Thyroid gland (tissue), 4 donors: ENCODE measurements at places on chromosomes 11 and 22. TPM values are rescaled to one million over a fixed set of nuclear protein-coding genes. Genes with fewer than 3 reads are reported as not detected.

DNA sequence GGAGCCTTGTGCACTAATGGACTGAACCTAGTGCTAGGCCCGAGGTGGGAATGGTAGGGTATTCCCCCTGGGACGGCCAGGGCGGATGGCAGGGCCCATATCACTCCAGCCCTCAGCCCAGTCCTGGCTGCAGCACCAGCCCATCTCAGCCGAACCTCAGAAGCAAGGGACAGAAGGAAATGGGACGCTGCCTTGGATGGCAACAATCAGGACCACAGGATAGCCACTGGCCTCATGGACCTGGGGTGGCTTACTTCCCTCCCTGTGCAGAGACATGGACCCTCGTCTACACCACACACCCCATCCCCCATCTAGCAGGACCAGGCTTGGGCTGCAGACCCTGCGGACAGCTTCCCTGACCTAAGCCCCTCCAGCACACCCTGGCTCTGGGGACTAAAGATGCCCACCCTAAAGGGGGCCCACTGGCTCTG is 24.1 kb downstream of the ARVCF start:
- no peak for DNase-seq
- no peaks in the 10 kb centered on the region for H3K27me3 ChIP-seq
- H3K4me1 ChIP-seq: peaks cover 82% of the 10 kb centered on the region
- H3K27ac ChIP-seq: peak overlapping the region; percentile 97

GRCh38 chr11:104858882-104859775 is 39.1 kb downstream of the CASP12 start:
- no peak overlapping the region for H3K4me3 ChIP-seq
- H3K36me3 ChIP-seq: no peaks in the 10 kb centered on the region
- H3K27me3 ChIP-seq: no peaks in the 10 kb centered on the region
- no peaks in the 10 kb centered on the region for H3K4me1 ChIP-seq

- H3K4me1 ChIP-seq: no peaks in the 10 kb centered on the region
- H3K36me3 ChIP-seq: no peaks in the 10 kb centered on the region
- DNase-seq: no peak
- H3K27me3 ChIP-seq: no peaks in the 10 kb centered on the region
- H3K4me3 ChIP-seq: no peak overlapping the region
Measured at GRCh38 chr11:114621072-114621471, 25.5 kb upstream of the NXPE4 start.

- peaks cover 20% of the 10 kb centered on the region for H3K36me3 ChIP-seq
- H3K4me3 ChIP-seq: no peak overlapping the region
- H3K27ac ChIP-seq: no peak overlapping the region
Measured at GRCh38 chr11:78208257-78209165, 19.8 kb downstream of the USP35 start.

GRCh38 chr11:102625177-102625576 is at the start of gene MMP20:
TSS of gene MMP20 (minus strand) at chr11:102625332. CDS start at chr11:102625319, 13 bp downstream.
- no peaks in the 10 kb centered on the region for H3K36me3 ChIP-seq
- no peaks in the 10 kb centered on the region for H3K4me1 ChIP-seq
- no peak for DNase-seq
- H3K27ac ChIP-seq: no peak within 1 kb of the TSS
- no peak within 1 kb of the TSS for H3K4me3 ChIP-seq
- no peaks in the 10 kb centered on the region for H3K27me3 ChIP-seq

DNA sequence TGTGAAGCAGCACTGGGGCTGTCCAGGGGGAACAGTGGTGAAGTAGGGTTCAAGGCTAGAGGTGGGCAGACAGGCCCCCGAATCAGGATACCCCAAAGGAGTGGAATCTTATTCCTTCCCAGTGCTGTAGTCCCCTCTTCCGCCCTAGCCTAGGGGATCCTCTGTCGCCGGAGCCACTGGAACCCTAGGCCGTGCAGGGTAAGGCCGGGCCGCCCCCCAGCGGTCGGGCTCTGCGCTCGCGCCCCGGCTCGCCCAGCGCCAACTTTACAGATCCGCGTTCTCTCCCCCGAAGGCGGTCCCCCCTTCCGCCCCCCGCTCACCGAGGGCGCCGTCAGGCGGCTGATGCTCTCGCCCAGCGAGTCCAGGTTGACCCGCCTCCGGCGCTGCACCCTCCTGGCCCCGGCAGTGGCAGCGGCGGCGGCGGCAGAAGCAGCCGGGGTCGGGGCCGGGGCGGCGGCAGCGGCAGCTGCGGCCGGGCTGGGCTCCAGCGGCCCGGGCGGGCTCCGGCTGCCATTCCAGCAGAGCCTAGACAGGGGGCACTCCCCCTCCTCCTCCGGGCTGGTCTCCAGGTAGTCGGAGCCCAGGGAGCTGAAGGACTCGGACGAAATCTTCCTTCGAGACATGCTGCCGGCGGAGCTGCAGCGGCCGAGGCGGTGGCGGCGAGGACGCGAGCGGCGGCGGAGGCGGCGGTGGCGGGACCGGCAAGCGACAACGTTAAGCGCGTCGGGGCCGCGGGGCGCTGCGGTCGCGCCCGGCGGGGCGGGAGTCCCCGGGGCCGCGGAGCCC is 650 bp downstream of the GUCY1A2 start:
- no peaks in the 10 kb centered on the region for H3K27me3 ChIP-seq
- peak overlapping the region; percentile 24 for H3K4me3 ChIP-seq
- no peak overlapping the region for H3K27ac ChIP-seq
- peaks cover 13% of the 10 kb centered on the region for H3K4me1 ChIP-seq

DNA sequence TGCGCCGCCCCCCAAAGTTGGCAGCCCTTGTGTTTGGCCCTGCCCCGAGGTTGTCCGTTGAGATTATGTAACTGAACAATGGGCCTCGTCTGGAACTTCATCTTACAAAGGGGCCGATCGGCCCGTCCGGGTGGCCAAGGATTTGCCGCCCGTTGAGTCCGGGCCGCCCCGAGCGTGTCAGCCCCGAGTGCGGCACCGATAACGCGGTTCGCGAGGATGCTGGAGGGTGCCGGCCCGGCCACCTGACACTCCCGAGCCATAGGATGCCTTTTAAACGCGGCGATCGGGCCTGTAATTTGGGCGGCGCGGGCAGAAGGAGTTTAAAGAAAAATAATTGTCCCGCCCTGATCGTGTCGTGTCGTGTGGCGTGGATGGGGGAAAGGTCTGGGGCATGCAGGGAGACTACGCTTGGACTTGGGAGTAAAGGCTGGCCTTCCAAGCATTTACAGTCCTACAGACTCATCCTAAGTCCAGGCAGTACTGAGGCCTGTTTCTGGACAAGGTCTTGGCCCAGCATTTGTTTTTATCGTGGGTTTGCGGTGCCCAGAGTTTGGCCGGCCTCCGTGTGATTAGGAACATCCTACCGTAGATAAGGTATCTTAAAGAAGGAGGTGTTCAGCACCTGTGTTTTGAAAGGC is 1.3 kb downstream of the WEE1 start:
- H3K4me3 ChIP-seq: peak overlapping the region; percentile 43
- H3K36me3 ChIP-seq: no peaks in the 10 kb centered on the region
- peak overlapping the region; percentile 99 for H3K27ac ChIP-seq
- DNase-seq: peak; percentile 38
- H3K27me3 ChIP-seq: no peaks in the 10 kb centered on the region

DNA sequence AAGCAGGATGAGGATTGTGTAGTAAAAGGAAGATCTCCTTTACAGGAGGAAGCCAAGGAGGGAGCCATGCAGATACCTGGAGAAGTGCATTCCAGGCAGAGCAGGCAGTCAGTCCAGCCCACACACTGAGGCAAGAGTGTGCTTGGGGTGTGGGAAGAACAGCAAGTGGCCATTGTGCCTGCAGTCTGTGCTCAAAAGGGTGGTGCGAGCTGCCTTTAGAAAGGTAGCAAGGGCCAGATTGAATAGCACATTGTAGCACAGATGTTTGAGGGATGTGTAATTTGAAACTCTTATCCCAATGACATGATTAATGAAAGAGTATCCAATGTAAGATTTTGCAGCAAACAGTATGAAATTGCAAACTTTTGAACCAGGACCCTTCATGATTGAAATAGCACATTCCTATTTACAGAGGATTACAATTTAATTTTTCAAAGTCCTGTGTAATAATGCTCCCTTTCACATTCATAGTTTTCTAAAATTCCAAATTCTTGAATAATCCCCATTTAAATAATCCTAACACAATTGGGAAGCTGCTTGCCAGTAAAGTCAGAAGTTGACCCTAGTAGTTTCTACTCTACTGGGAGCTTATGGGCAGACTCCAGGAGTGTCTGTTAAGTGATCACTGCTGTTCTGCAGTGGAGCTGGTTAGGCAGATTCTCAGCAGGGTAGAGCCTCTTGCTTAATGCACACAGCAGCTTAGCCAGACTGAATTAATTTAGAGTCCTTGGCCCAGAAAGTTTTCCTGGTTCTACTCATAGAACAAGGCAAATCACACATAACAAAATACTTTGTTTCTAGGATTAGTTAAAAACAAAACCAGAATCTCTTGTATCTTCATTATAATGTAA is 78.1 kb downstream of the CYB5R2 start:
- no peak overlapping the region for H3K4me3 ChIP-seq
- H3K36me3 ChIP-seq: no peaks in the 10 kb centered on the region
- DNase-seq: no peak
- no peaks in the 10 kb centered on the region for H3K27me3 ChIP-seq
- peak overlapping the region; percentile 82 for H3K27ac ChIP-seq

DNA sequence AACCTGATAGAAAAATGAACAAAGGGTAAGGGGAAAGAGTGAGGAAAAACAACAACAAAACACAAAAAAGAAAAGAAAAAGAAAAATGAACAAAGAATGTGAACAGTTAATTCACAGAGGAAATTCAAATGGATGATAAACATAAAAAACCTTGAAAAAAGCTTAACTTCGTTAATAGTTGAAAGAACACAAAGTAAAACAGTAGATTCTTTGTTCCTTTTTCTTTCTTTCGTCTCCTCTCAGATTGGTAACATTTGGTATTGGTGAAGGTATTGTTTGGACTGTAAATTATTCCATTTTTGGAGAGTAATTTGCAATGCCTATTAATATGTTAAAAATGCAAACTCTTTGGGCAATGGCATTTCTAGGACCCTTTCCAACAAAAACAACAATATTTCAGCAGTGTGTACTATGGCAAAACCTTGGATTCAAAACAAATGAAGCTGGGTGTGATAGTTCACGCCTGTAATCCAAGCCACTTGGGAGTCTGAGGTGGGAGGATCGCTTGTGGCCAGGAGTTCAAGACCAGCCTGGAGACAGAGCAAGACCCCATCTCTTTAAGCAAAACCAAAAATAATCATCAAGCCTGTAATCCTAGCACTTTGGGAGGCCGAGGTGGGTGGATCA is 3.3 kb upstream of the BACE1 start:
- peaks cover 4% of the 10 kb centered on the region for H3K4me1 ChIP-seq
- H3K27me3 ChIP-seq: no peaks in the 10 kb centered on the region

Gene HEPHL1
- total RNA-seq: not detected

Gene LARGE2
- 11.2 TPM for total RNA-seq

Gene ROM1
- total RNA-seq: 5.6 TPM

Gene GLYAT
- total RNA-seq: not detected
